ENCODE measurements at places on chromosomes 2 and 18. TPM values are rescaled to one million over a fixed set of nuclear protein-coding genes. Genes with fewer than 3 reads are reported as not detected.

EML6 gene
- total RNA-seq = 0.23 TPM

ANTXR1 gene
- 71.7 TPM for total RNA-seq

GRCh38 chr18:6992761-6993160 is 124.8 kb downstream of the LAMA1 start:
- no peak for DNase-seq

DNA sequence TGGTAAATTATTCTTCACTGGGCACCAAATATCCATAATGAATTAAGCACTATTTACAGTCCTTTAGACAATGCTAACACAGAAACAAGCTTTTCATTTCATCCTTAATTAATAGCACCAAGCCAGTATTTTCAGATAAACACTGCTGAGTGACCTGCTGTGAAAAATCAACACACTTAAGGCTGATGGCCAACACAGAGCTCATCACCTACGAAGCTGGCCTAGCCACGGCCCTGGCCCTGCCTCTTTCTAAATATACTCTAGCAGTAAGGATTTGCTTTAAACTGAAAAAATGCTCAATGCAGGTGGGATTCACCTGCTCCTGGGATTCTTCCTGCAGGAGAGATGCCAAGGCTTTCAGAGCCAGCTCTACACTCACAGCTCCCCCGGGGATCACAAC is 18.4 kb downstream of the CYB5A start:
- no peak for DNase-seq

ADAM17 gene
- 48.4 TPM for total RNA-seq

DNA sequence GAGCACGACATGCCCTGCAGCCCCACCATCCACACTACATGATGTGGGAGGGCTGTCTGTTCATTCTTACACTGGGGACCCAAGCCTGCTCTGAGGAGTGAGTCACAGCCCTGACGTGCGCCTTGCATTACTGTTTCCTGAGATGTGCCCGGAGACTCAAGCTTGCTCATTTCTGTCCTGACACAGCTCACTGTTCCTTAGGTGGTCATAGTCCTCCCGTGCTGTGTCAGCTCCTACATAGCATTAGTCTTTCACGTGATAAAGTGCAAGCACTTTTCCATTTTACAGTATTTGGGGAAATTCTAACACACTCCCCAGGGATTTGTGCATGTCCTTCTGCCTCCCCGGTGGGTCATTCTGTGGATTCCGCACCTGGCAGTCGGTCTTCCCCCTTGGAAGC is 46.2 kb upstream of the TRIM43B start:
- peak; percentile 86 for DNase-seq

GRCh38 chr2:230915319-230915718 is 9.7 kb downstream of the GPR55 start:
- DNase-seq = no peak

DNA sequence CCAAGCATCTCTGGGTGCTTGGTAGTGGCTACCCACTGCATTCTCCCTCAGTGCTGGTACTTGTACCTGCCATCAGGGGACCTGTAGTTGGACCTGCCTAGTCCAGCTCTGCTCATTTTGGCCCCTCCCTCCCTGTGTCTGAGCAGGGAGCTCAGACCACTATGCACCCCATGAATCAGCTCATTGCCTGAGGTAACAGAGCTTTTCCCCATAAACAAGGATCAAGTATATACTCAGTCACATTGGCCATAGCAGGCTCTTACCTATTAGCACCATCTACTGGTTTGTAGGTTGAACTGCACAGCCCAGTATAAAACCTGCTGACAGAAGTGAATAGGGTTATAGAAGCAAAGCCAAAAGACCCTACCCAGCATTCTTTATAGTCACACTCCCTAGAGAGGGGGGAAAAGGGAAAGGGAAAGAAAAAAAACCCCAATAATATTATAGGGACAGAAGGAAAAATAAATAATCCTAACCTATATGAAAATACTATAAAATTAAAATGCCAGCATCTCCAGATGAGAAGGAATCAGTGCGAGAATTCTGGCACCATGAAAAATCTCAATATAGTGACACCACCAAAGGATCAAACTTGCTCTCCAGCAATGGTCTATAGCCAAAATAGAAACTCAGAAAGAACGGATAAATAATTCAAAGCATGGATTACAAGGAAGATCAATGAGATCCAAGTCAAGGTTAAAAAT is 6.9 kb upstream of the FLACC1 start:
- DNase-seq = peak; percentile 25

DNA sequence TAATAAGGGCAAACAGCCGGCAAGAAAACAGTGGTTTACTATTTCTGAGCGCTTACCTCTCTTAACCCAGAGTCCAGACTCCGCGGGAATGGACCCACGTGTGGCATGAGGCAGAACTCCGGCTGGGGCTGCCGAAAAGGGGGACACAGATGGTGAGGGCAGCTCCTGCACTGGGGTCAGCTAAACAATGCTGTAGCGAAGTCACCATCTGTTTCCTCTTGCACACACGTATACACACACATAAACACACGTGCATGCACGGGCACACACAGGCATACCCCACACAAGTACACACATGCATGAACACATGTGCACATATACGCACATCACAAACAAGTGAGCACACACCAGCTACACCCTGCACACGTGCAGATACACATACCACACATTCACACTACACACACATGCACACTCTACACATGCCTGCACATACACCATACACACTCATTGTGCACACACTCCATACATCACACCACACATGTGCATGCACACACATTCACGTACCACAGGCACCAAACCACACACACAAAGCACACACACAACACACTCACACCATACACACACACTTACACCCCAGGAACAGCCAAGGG is 105.9 kb upstream of the ID2 start:
- no peak for DNase-seq

GRCh38 chr2:73063472-73063871 is 8.0 kb downstream of the SFXN5 start:
- peak; percentile 27 for DNase-seq

DNA sequence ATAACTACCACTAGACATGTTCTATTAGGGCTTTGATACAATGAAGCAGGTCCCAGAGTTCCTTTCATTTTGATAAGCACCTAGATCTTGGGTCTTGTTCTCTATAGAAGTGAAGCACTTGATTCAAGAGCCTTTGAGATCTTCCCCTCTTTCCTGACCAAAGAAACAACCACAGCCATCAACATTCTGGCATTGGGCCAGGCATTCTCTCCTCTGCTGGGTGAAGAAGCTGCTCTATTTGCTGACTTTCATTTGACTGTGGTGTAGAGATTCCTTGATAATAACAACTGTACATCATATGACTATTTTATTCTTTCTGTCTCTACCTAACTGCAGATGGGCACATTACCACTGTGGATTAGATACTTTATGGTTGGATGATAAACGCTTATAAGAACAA is 96.6 kb upstream of the LYPD1 start:
- DNase-seq = peak; percentile 9

DNA sequence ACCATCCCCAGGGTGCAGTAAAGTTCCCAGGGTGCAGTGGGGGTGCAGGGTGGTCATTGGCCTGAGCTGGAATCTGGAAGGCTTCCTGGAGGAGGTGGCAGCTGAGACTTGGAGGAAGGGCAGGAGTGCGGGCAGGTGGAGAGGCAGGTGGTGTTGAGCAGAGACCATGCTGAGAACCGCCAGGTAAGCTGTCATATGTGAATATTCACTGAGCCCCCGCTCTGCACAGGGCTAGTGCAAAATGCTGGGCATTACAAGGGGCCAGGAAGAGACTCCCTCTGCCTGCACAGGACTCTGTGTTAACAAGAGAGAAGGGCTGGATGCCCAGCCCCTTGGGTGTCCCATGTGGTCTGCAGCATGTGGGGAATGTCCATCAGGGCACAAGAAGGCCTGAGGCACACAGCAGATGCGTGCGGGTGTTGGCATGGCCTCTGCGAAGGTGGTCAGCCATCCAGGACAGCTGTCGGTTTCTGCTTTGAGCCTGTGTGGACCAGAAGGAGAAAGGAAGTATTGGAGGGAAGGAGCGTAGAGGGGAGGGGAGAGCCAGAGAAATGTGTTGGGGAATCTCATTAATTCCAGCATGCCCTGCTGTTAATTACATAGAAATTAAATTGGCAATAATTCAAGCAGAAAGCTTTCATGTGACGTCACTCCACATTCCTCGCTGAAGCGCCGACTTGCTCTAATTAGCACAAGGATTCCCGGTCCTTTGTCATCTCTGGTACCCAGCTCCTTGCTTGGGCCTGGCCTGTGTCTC is 62.8 kb upstream of the OTOS start:
- DNase-seq = no peak

DNA sequence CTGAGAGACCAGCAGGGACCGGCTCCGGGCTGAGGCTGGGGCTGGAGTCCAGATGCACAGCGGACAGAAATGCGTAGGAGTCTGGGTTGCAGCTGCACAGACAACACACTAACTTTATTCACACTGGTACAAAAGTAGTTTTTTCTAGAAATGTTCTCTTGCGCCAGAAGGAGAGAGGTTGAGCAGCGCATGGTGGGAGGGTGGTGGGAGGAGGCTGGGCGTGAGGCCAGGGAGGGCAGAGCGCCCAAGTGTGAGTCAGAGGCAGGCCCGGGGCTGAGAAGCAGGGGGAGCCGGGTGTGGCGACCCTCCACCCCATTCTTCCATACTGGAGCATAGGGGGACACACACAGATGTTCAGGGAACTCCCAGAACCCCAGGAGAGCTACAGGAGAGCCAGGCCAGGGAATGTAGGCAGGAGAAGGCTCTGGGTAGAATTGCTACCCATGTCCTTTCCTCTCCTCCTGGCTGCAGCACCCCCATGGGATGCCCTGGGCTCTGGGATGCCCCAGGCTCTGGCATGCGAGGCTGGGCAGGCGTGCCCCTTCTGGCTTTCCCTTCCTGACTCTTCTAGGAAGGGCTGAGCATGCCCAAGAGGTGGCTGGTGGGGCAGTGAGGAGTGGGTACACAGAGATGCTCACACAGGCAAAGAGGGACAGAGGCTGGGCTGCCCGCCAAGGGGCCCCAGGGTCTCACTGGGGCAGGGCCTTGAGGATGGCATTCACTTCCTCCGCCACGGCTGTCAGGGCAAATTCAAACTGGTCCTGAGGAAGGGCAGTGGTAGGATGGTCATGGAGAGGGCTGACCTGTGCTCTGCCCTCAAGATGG is 10.6 kb downstream of the DNAJB2 start:
- DNase-seq = peak; percentile 91

GRCh38 chr2:222568865-222569264 is 87.0 kb downstream of the FARSB start:
- peak; percentile 70 for DNase-seq

GRCh38 chr18:22451796-22452195 is 34.1 kb upstream of the CTAGE1 start:
- DNase-seq = no peak

DNA sequence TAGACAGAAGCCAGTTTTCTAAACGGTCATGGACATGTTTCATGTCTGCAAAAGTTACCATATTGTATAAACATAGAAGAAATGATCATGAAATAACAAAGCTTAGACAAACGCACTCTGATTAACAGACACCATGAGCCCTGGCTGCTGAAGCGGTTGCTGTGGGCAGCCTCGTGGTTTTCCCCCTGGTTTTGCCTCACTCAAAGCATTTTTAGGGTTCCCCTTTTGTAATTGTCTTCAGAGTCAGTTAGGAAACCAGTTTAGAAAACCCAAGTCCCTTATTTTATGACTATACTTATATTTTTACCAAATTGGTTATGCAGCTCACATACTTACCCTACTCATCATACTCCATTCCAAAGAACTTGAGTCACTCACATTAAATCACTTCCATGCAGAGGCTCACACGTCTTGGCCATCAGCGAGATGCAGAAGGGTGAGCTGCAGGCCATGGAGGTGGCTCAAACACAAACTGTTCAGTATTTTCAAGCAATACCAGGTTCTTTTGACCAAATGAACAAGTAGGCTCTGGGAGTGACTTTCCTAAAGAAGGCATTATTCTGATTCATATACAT is 105.6 kb upstream of the SALL3 start:
- peak; percentile 12 for DNase-seq

TXNL1 gene
- 71.8 TPM for total RNA-seq

DNA sequence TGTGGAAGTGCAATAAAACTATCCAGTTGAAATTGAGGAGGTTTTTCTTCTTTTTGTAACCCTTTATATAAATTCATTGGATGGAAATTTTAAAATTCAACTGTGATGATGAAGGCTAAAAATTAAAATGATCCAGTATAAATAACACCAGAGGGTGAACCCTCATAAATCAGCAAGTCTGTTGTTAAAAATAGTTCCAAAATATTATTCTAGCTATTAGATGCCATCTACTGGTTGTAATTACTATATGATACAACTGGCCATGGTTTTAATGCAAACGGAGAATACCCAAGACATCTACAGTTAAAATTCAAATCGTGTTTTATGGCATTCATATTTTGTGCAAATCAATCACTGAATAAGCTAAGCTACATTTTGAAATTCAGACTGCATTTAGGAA is 53.8 kb downstream of the TMEM200C start:
- DNase-seq = no peak

DNA sequence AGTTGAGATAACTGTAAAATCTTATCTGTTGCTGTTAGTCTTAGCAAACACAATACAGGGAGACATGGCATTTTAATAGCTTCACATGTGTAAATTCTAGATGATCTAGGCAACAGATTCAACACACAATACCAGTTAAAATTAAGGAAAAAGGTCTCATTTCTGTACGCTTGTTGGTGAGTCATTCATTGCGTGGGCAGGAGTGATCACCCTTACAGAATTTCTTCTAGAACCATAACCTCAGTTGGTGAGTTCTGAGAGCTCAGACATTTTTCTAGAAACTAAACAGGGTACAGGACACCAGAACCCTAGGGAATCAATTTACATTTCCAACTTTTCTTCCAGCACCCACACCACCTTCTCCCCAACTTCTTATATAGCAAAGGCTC is 81.9 kb downstream of the SLC8A1 start:
- DNase-seq = peak; percentile 87

DNA sequence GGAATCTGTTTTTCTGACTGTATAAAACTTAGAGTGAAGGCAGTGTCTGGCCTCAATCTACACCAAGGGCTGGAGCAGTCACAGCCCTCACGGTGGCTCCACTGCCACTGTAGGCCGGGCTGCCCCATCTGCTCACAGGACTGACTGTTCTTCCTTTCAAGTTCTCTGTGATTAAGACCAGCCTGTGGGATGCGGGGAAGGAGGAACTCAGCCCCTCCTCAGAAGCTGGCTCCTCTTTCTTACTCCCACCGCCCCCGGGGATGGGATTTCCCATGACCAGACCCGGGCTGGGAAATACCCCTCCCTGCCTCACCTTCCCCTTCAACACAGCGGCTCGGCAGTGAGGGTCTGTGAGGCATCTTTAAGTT is 106.0 kb downstream of the COPS8 start:
- DNase-seq = no peak

DNA sequence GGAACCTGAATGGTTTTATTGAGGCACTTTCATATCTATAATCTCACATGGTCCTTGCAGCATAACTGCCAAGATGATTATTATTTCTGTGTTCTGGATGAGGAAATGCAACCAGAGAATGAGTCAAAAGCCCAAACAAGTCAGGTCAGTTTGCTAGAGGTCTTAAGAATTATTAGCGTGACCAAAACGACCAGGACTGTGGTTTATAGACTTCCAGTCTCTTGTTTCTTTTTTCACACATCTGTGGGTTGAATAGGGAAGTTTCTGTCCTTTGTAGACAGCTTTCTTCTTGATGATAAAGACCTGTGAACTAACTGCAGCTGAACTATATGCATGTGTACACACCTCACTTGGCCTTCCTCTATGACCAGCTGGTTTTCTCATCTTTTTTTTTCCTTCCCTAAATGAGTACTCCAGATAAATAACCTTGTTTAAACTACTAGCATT is 13.9 kb downstream of the ADAM23 start:
- DNase-seq = peak; percentile 36

- DNase-seq = peak; percentile 70
Measured at GRCh38 chr18:51195451-51196117, 1.9 kb downstream of the MEX3C start.

Data from astrocyte (in vitro differentiated cells and primary cell).